Heart right ventricle (tissue), 16 donors: ENCODE measurements at places on chromosomes 11 and 22. TPM values are rescaled to one million over a fixed set of nuclear protein-coding genes. Genes with fewer than 3 reads are reported as not detected.

- peaks cover 15% of the 10 kb centered on the region for H3K4me1 ChIP-seq
- H3K4me3 ChIP-seq = no peak overlapping the region
- H3K36me3 ChIP-seq = no peaks in the 10 kb centered on the region
- H3K27ac ChIP-seq = peak overlapping the region; percentile 83
- H3K27me3 ChIP-seq = no peaks in the 10 kb centered on the region
Observed at GRCh38 chr22:31055635-31056159, 25.4 kb upstream of the SMTN start.

The NAT10 gene
- polyA plus RNA-seq = 16.2 TPM

DNA sequence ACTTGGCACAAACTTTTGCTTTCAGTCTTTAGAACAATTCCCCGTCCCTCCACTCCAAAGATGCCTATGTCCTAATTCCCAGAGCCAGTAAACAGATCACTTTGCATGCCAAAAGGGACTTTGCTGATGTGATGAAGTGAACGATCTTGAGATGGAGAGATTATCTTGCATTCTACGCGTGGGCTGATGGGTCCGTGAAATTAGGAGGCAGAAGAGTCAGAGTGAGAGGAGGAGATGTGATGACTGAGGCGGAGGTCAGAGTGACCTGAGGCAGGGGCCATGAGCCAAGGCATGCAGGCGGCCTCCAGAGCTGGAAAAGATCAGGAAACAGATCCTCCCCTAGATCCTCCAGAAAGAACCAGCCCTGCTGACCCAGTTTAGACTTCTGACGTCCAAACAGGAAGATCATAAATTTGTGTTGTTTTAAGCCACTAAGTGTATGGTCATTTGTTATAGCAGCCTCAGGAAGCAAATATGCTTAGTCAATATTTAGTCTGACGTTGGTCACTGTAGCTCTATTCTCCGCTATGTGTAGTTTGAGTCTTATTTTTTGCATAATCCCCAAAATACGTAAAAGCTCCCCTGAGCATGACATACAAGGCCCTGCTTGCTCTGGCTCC, 76.0 kb upstream of the TIMP3 start:
- no peaks in the 10 kb centered on the region for H3K27me3 ChIP-seq
- no peak overlapping the region for H3K4me3 ChIP-seq
- no peak for DNase-seq
- no peaks in the 10 kb centered on the region for H3K36me3 ChIP-seq
- H3K4me1 ChIP-seq = peaks cover 33% of the 10 kb centered on the region

GRCh38 chr11:57458060-57458409, 2.3 kb upstream of the RTN4RL2 start:
- H3K4me1 ChIP-seq = peaks cover 40% of the 10 kb centered on the region
- peaks cover 42% of the 10 kb centered on the region for H3K27me3 ChIP-seq
- no peak overlapping the region for H3K27ac ChIP-seq
- no peaks in the 10 kb centered on the region for H3K36me3 ChIP-seq
- peak overlapping the region; percentile 57 for H3K4me3 ChIP-seq

GRCh38 chr11:72471005-72471898, 36.9 kb upstream of the CLPB start:
- peak; percentile 59 for DNase-seq
- H3K27ac ChIP-seq = no peak overlapping the region

The KCNJ11 gene
- 15.0 TPM for polyA plus RNA-seq

DNA sequence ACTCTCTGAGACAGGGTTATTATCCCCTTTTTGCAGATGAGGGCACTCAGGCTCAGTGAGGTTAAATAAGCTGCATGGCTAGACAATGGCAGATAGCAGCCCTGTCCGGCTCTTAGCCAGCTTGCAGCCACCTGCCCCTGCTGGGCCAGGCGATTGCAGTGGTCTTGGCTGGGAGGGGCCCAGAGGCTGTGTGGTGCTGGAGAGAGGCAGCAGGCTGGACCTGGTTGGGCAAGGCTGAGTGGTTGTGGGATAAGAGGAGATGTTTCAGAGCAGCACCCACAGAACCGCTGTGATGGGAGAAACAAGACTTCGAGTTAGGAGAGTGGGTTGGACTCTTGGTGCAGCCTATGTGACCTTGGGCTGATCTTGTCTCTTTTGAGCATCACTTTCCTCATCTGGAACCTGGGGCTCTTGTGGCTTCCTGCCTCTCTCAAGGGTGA, 25.5 kb downstream of the PTPRJ start:
- H3K4me3 ChIP-seq = no peak overlapping the region
- H3K4me1 ChIP-seq = peaks cover 40% of the 10 kb centered on the region
- H3K27me3 ChIP-seq = no peaks in the 10 kb centered on the region
- peak overlapping the region; percentile 44 for H3K27ac ChIP-seq
- H3K36me3 ChIP-seq = no peaks in the 10 kb centered on the region

GRCh38 chr11:134049303-134049702, 19.6 kb upstream of the JAM3 start:
- H3K36me3 ChIP-seq = no peaks in the 10 kb centered on the region
- peaks cover 12% of the 10 kb centered on the region for H3K27me3 ChIP-seq
- no peak for DNase-seq
- H3K4me3 ChIP-seq = no peak overlapping the region
- peaks cover 10% of the 10 kb centered on the region for H3K4me1 ChIP-seq

The PNPLA5 gene
- not detected for polyA plus RNA-seq

- no peak overlapping the region for H3K4me3 ChIP-seq
- H3K27me3 ChIP-seq = peaks cover 58% of the 10 kb centered on the region
- H3K4me1 ChIP-seq = no peaks in the 10 kb centered on the region
- no peak overlapping the region for H3K27ac ChIP-seq
Observed at GRCh38 chr22:49087198-49087597, 740.5 kb downstream of the BRD1 start.

DNA sequence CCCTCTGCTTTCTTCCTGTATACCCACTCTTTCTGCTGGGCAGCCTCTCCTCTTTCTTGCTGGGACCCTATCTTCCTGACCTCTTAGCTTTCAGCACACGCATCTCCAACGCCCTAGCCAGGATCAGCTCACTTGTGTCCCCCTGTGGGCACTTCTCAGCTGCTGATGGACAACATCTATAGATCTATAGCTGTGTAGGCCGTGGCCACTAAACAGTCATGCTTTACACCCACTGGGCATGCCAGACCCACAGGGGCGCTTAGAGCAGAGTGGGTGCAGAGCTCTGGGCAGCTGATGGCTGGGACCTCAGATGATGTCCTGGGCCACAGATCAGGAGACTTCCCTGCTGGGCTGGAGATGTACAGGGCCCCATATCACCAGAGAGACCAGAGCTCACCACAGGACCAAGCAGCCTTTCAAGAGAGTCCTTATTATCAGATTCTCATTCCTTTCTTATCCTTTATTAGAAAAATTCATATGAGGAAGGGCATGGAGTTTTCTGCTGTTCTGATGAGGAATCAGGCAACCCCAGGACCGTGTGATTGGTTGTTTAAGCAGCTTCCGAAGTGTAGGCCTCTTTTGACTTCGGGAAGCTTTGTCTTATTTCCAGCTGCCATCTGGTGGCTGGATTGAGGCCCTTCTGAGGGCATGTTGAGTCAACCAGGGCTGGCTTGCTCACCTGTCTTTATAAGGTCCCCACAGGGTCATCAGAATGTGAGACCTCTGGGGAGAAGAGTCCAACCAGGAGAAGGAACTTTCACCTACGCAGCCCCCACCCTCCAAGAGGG, 60.5 kb downstream of the OSBP2 start:
- no peaks in the 10 kb centered on the region for H3K36me3 ChIP-seq
- no peaks in the 10 kb centered on the region for H3K27me3 ChIP-seq
- DNase-seq = no peak
- no peaks in the 10 kb centered on the region for H3K4me1 ChIP-seq
- no peak overlapping the region for H3K27ac ChIP-seq

GRCh38 chr11:126585774-126586491, 230.4 kb downstream of the ST3GAL4 start:
- no peaks in the 10 kb centered on the region for H3K36me3 ChIP-seq
- H3K4me3 ChIP-seq = no peak overlapping the region
- peak overlapping the region; percentile 62 for H3K27ac ChIP-seq
- peaks cover 7% of the 10 kb centered on the region for H3K4me1 ChIP-seq

DNA sequence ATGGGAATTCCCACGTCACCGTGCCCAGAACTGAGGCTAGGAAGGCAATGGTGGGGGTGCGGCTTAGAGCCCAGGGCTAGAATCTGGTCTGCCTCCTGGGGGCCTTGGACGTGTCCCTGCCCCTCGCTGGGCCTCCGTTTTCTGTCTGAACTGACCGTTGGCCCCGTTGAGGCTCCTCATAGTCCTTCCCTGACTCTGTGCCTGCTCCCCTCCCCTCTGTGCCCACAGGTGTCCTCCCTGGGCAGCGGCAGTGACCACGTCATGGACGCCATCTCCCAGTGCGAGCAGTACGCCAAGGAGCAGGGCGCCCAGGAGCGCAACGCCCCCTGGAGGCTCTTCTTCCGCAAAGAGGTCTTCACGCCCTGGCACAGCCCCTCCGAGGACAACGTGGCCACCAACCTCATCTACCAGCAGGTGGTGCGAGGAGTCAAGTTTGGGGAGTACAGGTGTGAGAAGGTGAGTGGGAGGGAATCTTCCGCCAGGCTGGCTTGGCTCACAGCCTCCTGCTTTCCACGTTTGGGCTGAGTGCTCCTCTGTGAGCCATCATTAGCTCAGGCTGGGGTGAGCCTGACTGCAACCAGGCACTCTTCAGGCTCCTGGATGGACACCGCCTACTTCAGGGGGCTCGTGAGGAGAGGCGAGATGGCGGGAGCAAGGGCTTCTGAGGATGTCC, 63.9 kb downstream of the MYO7A start:
- no peak overlapping the region for H3K27ac ChIP-seq
- H3K4me3 ChIP-seq = no peak overlapping the region
- no peaks in the 10 kb centered on the region for H3K36me3 ChIP-seq
- H3K4me1 ChIP-seq = no peaks in the 10 kb centered on the region

GRCh38 chr11:67345920-67346819, 7.2 kb downstream of the POLD4 start:
- no peak overlapping the region for H3K4me3 ChIP-seq
- H3K36me3 ChIP-seq = no peaks in the 10 kb centered on the region
- H3K27me3 ChIP-seq = no peaks in the 10 kb centered on the region
- H3K4me1 ChIP-seq = peaks cover 11% of the 10 kb centered on the region
- no peak overlapping the region for H3K27ac ChIP-seq

- H3K4me1 ChIP-seq = peaks cover 76% of the 10 kb centered on the region
- DNase-seq = no peak
- H3K27me3 ChIP-seq = no peaks in the 10 kb centered on the region
- no peak overlapping the region for H3K27ac ChIP-seq
- H3K36me3 ChIP-seq = no peaks in the 10 kb centered on the region
Observed at GRCh38 chr11:11520231-11521015, 101.4 kb downstream of the GALNT18 start.

The HTR3B gene
- polyA plus RNA-seq = not detected

DNA sequence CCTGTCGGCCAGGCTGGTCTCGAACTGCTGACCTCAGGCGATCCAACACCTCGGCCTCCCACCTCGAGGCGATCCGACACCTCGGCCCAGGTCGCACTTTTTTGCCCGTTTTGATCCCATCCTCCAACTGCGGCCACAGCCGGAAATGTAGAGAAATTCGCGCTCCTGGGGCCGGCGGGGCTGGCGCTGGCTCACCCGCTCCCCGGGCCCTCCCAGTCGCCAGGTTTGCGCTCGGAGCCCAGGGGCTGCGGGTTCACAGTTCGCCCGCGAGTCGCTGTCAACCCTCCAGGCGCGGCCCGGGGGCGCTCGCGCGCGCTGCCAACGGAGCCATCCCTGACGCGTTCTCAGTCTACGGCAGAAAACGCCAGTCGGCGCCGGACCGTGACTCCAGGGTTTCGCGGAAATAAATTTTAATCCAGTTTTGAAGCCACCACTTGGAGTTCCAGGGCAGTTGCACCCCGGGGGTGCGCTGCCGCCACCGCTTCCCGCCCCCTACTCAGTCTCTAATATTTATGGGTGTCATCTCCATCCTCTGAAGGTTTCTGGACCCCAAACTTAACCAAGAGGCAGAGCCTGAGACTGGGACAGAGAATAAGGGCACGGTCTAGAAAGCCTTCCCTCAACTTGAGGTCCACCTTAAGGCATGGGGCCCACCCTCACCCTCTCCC, 1.5 kb upstream of the KLHDC7B start:
- peak overlapping the region; percentile 1 for H3K4me3 ChIP-seq
- peaks cover 34% of the 10 kb centered on the region for H3K4me1 ChIP-seq
- peaks cover 31% of the 10 kb centered on the region for H3K27me3 ChIP-seq
- peak; percentile 84 for DNase-seq

DNA sequence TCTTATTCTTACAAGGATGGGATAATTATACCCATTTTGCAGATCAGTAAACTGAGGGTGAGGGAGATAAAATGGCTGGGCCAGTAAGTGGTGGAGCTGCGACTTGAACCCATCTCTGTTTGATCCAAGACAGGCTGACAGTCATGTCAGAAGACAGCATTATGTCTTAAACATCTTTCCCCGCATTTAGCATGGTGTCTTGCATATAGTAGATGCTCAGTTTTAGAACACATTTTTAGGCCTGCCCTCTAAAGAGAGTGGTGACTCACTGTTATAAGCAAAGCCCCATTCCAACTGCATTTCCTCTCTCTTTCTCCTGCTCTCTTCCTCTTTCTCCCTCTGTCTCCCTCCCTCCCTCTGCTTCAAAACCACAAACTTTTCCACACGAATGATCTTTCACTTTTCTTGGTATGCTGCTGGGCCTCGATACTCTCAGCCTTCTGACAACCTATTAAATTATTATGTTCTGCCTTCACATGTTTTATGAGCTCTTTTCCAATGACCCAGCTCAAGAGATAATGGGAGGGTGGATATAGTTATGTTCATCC, 25.2 kb downstream of the CWC15 start:
- DNase-seq = no peak
- no peak overlapping the region for H3K4me3 ChIP-seq
- no peak overlapping the region for H3K27ac ChIP-seq
- H3K27me3 ChIP-seq = no peaks in the 10 kb centered on the region
- no peaks in the 10 kb centered on the region for H3K36me3 ChIP-seq
- H3K4me1 ChIP-seq = no peaks in the 10 kb centered on the region

DNA sequence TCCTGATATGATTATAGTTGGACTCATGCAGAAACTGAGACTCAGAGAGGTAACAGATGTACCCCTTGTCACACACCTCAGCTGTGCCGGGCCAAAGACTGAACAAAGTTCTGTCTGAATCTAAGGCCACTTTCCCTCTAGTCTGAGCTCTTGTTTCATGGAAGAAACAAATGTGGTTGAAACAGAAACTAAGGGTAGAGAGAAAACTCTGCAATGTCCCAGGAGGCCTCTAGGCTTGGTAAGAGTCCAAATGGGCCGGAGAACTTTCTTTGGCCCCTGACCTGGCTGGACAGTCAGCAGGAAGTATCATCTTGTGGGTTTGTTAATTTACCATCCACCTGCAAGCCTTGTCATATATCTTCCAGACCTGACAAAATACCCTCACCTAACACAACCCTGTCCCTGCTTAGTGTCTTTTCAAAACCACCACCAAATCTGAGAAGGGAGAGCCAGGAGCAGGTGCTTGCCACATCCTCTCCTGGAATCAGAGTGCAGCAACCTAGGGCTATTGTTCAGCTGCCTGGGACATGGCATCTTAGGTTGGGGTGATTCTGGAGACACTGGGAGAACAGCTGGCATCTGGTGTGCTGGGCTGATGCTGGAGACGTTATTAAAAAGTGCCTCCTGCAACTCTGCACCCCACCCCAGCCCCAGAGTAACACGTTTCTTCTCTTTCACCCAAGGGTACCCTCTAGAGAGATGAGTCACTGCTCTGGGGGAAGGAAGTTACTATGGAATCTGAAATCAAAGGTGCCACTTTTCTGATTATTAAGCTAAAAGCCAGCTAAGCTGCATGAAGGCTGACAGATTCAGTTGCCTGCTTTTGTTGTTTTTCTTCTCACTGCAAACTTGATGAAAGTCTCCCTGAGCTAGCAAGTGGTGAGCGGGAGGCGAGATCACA, 126.3 kb upstream of the TIMP3 start:
- H3K4me1 ChIP-seq = peaks cover 13% of the 10 kb centered on the region
- H3K4me3 ChIP-seq = no peak overlapping the region
- DNase-seq = peak; percentile 40
- H3K36me3 ChIP-seq = no peaks in the 10 kb centered on the region
- H3K27ac ChIP-seq = no peak overlapping the region
- no peaks in the 10 kb centered on the region for H3K27me3 ChIP-seq

- H3K27ac ChIP-seq = peak overlapping the region; percentile 100
- H3K27me3 ChIP-seq = no peaks in the 10 kb centered on the region
- DNase-seq = no peak
Observed at GRCh38 chr22:46064228-46064965, 85.9 kb upstream of the PPARA start.
